ENCODE measurements at places on chromosomes 16 and 17.

DNA sequence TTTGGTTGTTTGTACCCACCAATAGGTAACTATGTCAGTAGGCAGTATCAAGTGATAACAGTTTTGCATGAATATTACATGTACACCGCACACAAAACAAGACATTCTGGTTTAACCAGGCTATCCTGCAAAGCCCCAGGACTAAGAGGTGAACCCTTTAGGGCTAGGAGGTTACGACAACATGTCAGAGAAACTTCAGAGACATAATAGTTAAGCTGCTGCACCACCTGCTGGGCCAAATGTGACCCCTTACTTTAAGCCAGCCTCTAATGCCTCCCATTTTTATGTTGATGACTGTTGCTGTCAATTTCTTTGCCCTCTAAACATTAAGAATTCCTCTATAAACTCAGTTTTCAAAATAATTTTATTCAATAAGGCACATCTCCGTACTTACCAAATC, 15.4 kb downstream of the SRP68 start:
- no peak for DNase-seq

- no peak for DNase-seq
Measured at GRCh38 chr17:35907691-35908090, 22.9 kb downstream of the RDM1 start.

- DNase-seq = no peak
Measured at GRCh38 chr17:13736916-13737315, 135.2 kb upstream of the HS3ST3A1 start.

GRCh38 chr16:52229471-52229870, 317.5 kb downstream of the TOX3 start:
- no peak for DNase-seq

- DNase-seq = no peak
Measured at GRCh38 chr17:57461082-57461481, 204.8 kb downstream of the MSI2 start.

DNA sequence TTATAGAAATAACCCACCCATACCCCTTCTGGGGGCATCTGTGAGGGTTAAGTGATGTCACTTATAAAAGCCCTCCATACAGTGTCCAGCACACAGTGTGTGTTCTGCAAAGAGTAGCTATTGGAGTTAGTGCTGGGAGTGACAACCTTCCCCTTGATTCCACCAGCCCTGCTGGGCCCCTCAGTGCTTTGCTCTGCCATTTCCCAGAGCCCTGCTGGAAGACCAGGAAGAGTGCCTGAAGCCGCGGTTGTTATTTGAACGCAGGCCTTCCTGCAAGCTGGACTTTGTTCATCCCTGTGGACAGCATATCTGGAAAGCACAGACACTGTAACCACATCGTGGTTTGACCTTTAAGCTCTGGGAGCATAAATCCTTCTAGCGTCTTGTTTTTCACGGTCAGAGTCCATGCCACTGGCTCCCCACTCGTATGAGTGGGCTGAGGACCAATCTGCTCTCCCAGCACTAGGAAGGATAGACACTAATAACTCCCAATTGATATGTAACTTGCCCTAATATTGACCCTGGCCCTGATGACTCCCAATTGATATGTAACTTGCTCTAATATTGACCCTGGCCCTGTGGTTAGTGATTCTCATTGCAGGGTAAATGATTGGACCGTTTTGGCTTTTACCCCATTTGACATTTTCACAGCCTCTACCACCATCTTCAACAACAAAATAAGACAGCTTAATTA, 297.1 kb upstream of the MAF start:
- DNase-seq = no peak

- no peak for DNase-seq
Measured at GRCh38 chr16:57430955-57431354, 16.2 kb downstream of the CIAPIN1 start.

GRCh38 chr17:49924116-49924515, 44.9 kb upstream of the DLX4 start:
- no peak for DNase-seq

DNA sequence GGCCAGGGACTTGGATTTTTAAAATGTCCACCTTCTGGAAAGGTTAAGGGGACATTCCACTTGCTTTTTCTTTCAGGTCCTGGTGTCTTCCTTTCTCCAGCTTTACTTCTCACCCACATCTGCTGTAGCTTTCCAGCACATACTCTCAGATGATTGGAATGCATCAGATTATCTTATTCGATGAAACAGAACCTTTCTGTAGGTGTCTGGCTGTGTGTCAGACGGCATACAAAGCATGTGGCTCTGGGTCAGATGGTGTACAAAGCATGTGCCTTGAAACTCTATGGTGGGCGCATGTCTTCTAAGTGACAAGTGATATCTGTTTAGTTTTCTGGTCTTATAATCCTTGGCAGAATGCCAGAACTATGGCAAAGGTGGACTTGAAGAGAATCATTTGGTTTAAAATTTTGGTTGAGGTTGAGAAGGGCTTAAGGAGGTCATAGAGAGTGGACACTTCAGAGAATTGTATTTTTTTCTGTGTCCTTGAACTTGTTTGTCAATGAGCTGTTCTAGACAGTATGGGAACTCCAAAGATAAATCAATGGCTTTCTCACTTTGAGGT, 125.3 kb downstream of the FTO start:
- DNase-seq = no peak

- DNase-seq = no peak
Measured at GRCh38 chr16:88017587-88018101, 66.4 kb downstream of the BANP start.

- DNase-seq = no peak
Measured at GRCh38 chr17:49936386-49936785, 32.6 kb upstream of the DLX4 start.

DNA sequence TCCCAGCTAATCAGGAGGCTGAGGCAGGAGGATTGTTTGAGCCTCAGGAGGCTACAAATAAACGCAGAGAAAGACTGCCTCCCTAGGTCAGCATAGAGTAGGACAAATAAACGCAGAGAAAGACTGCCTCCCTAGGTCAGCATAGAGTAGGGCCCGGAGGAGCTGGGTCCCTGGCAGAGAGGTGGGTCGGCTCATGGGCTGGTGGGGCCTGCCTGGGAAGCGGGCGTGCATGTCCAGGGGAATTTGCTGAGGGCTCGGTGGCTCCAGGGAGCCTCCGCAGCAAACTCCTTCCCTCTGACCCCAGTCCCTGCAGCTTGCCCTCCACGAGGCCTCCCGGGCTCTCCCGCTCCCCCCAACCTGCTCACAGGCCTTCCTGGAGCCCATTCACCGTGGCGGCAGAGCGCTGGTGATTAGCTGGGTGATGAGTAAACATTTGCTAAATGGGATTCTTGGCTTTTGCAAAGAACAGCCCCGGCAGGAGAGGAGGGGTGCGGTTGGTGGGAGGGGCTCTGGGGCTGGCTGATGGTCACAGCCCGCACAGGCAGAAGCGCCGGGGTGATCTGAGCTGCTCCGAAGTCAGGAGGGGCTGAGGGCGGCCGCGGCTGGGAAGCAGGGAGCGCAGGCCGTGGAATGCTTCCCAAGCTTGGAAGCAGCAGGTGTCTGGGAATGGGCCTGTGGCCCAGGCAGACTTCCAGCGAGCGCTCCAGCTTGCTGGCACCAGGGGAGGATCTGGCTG, 93.1 kb downstream of the RTN4RL1 start:
- no peak for DNase-seq

DNA sequence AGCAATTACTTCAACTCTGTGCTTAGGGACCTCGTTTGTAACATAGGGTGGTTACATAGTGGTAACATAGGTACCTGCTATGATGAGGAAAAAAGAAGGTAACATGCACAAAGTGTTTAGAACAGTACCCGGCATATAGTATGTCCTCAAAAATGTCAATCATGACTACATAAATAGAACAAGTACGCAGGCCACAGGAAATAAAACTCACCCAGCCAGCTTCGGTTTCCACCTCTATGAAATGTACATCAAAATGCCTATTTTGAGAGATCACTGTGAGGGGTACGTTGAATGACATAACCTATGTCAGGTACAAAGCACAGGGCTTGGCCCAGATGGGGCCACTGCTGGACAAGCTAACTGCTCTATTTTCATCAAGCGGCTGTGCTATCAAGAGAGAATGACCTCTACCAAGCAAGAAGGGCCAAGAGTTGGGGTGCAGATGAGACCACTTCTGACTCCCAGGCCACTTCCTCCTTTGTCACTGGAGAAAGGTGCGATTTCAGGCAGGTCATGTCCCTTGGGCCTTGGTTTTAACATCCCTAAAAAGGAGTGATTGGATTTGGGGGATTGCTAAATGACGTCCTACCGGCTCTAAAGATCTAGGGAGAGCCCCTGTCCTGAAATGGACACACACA, 45.4 kb downstream of the WSB1 start:
- no peak for DNase-seq

- DNase-seq = no peak
Measured at GRCh38 chr17:75980188-75981018, 1.4 kb downstream of the TEN1 start.

GRCh38 chr17:38674014-38674748, 576 bp downstream of the EPOP start:
- no peak for DNase-seq

GRCh38 chr16:9077091-9077809, 14.2 kb upstream of the HAPSTR1 start:
- DNase-seq = no peak

DNA sequence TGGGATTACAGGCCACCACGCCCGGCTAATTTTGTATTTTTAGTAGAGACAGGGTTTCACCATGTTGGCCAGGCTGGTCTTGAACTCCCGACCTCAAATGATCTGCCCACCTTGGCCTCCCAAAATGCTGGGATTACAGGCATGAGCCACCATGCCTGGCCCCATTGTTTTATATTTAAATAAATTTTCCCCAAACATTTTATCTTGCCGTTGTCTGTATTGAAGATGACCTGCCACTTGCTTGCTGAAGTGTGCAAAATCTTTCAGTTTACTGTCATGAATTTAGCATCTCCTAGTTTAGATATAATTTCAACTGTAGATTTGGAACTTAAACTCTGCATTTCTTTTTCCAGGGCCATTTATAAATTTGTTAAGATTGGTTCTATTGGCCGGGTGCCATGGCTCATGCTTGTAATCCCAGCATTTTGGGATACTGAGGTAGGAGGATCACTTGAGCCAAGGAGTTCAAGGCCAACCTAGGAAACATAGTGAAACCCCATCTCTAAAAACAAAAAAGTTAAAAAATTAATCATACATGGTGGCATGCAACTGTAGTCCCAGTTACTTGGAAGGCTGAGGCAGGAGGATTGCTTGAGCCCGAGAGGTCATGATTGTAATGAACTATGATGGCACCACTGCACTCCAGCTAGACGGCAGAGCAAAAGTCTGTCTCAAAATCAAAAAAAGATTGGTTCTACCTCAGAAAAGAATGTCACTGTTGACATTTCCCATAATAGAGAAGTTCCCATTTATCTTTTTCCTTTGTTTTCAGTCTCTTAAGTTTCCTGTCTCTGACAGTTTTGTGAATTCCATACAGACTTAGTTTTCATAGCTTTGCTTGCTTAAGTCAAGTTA, 84.4 kb downstream of the VMP1 start:
- no peak for DNase-seq

DNA sequence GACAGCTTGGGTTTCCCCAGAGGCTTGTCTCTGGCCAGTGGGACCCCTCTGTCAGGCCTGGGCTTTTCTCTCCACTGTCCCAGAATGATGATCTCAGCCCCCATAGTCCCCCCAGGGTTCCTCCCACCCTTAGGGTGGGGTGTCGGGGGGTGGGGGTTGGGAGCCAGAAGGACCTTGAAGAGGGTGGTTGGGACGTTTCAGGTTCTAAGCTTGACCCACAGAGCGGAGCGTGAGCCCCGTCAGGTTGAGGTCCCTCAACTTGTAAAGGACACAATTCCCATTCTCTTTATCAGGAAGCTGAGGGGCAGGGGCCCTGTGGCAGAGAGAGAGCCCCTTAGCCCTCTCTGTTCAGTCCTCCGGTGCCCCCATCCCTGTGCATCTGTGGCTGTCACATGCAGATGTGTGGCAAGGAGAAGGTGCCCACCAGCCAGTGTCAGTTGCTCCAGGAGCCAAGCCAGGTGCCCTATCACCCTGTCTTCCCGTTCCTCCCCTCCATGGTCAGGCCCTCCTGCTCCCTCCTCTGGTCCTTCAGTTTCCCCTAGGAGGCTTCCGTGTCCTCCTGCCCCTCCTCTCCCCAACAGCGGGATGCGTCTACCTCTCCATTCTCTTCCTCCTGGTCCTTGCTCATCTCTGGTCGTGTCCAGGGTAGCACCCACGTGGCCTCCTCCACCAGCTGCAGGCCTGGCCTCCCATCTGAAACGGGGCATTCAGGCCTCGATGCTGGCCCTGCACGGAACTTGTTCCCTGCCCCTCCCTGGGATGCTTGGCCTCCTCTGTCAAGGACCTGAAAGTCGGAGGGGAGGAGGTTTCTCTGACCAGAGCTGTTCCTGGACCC, 1.5 kb upstream of the NTN3 start:
- no peak for DNase-seq

DNA sequence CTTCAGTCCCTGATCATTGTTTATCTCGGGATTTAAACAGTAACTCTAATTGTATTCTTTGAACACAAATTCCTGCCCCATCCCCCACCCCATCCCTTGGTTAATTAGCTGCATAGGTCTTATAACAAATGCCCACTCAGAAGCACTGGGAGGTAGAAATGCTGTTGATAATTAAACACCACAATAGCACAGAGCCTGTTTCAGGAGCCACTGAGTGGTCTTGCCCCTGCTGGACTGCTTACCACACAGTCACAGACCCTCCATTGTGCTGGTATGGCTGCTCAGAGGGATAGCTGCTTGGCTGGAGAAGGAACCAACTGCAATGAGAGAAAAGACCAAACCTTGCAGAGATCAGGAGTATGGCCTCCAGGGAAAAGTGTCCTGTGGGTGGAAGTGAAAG, 214.1 kb downstream of the ANKFN1 start:
- no peak for DNase-seq

GRCh38 chr17:48022901-48023300, 14.7 kb downstream of the COPZ2 start:
- no peak for DNase-seq

- DNase-seq = no peak
Measured at GRCh38 chr16:54847207-54847606, 83.5 kb upstream of the IRX5 start.

GRCh38 chr17:15048933-15049794, 216.0 kb downstream of the PMP22 start:
- DNase-seq = no peak

DNA sequence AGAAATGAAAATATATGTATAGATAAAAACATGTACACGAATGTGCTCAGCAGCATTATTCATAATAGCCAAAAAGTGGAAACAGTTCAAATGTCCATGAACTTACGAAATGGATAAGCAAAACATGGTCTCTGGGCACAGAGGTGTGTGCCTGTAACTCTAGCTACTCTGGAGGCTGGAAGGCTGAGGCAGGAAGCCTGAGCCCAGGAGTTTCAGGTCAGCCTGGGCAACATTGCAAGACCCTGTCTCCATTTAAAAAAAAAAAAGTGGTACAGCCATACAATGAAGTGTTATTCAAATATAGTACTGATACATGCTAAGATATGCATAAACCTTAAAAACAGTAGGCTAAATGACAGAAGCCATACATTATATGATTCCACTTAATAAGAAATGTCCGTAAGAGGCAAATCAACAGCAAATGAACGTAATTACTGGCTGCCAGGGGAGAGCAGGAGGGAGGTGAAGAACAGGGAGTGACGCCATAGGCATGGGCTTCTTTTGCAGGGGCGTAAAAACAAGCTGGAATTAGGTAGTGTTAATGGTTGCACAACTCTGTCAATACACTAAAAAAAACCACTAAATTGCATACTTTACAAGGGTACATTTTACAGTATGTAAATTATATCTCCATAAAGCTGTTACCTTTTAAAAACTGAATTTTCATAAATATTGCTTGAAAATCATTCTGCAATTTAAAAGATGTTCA, 87.2 kb upstream of the PLEKHM1 start:
- no peak for DNase-seq
